Activated CD4-positive, alpha-beta T cell treated with anti-CD3 and anti-CD28 coated beads for 36 hours (primary cell): ENCODE measurements at places on chromosomes 13 and 19.

GRCh38 chr19:53600217-53600616, 31.6 kb upstream of the DPRX start:
- DNase-seq = no peak
- H3K27me3 ChIP-seq = peaks cover 2% of the 10 kb centered on the region

GRCh38 chr19:17951157-17951989, 15.5 kb upstream of the KCNN1 start:
- no peak for DNase-seq
- H3K4me1 ChIP-seq = peaks cover 45% of the 10 kb centered on the region
- H3K4me3 ChIP-seq = peak overlapping the region; percentile 52
- H3K36me3 ChIP-seq = no peaks in the 10 kb centered on the region
- no peak overlapping the region for H3K27ac ChIP-seq

DNA sequence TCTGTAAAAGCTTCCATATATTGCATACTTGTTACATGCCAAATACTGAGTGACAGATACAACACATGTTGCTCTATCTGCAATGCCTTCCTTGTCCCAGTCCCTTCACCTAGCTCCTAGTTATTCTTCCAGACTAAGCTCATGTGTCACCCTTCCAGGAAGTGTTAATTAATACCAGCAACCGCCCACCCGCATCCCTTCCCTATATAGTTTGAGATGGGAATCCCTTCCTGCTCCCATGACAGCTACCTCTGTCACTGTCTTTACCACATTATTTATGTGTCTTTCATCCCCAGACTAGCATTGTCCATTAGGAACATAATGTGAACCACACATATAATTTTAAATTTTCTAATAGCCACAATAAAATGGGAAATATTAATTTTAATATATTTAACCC, 49.5 kb upstream of the FRY start:
- H3K4me3 ChIP-seq = no peak overlapping the region
- DNase-seq = no peak
- peaks cover 2% of the 10 kb centered on the region for H3K27me3 ChIP-seq
- H3K27ac ChIP-seq = no peak overlapping the region
- H3K4me1 ChIP-seq = no peaks in the 10 kb centered on the region

- no peak overlapping the region for H3K27ac ChIP-seq
- H3K27me3 ChIP-seq = no peaks in the 10 kb centered on the region
- no peaks in the 10 kb centered on the region for H3K4me1 ChIP-seq
- no peaks in the 10 kb centered on the region for H3K36me3 ChIP-seq
- H3K4me3 ChIP-seq = no peak overlapping the region
- no peak for DNase-seq
Observed at GRCh38 chr13:79904581-79904980, 423.6 kb downstream of the NDFIP2 start.

DNA sequence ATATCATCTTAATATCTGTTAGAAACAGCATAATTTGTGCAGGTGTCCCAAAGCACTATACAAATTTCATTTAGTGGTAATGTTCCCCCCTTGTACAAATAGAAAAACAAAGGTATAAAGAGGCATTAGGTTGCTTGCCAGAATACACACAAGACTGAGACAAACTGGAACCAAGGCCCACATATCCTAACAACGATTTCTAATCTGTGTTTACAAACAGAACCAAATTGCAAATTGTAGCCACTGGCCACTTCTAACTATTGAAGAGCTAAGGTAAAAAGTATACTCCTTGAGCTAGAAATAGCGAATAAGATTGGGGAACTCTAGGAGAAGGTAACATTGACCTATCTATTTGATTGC, 526.1 kb downstream of the KLF12 start:
- H3K36me3 ChIP-seq = no peaks in the 10 kb centered on the region
- H3K27me3 ChIP-seq = no peaks in the 10 kb centered on the region
- no peak overlapping the region for H3K4me3 ChIP-seq
- DNase-seq = no peak

GRCh38 chr13:31172535-31172934, 10.8 kb upstream of the HSPH1 start:
- no peak overlapping the region for H3K27ac ChIP-seq
- H3K36me3 ChIP-seq = no peaks in the 10 kb centered on the region
- H3K27me3 ChIP-seq = peaks cover 5% of the 10 kb centered on the region
- peaks cover 2% of the 10 kb centered on the region for H3K4me1 ChIP-seq
- no peak for DNase-seq
- H3K4me3 ChIP-seq = no peak overlapping the region

GRCh38 chr19:37943480-37943879, 36.5 kb downstream of the SIPA1L3 start:
- H3K27ac ChIP-seq = no peak overlapping the region
- peaks cover 5% of the 10 kb centered on the region for H3K36me3 ChIP-seq
- H3K4me3 ChIP-seq = no peak overlapping the region
- H3K27me3 ChIP-seq = no peaks in the 10 kb centered on the region
- no peaks in the 10 kb centered on the region for H3K4me1 ChIP-seq

- H3K4me3 ChIP-seq = no peak overlapping the region
- DNase-seq = no peak
- H3K4me1 ChIP-seq = peaks cover 13% of the 10 kb centered on the region
- no peaks in the 10 kb centered on the region for H3K27me3 ChIP-seq
- peaks cover 10% of the 10 kb centered on the region for H3K36me3 ChIP-seq
- no peak overlapping the region for H3K27ac ChIP-seq
Observed at GRCh38 chr19:36058481-36059179, 3.9 kb downstream of the WDR62 start.
